ENCODE measurements at places on chromosomes 6 and 20.

DNA sequence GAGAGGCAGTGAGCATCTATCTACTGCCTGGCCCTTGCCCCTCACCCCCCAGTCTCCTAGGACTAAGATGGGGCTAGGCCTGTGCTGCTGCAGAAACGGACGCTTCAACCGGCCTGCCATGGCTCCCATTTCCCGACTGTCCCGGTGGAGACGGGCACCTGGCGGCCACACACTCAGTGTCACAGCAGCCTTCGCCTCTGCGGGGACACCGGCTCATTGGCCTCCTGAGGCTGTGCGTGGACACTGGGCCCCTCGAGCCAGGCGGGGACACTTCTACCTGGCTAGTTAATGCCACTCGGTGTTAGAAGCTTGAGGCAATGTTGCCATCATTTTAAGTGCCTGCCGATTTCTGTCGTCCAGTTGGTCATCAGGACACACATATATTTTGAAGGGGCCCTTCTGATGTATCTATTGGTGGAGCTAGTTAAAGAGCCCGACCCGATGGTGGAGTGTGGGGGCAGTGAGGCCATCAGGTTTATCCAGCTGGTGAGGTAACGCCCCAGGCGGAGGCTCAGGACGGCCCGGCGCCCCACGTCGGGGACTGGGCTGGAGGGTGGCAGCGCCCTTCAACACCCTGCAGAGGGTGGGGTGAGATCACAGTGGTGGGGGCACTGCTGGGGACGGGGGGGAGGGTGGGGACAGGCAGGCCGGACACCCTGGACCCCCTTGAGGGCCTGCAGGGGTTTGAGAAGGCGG, 58.9 kb upstream of the GATA5 start:
- DNase-seq = no peak

- no peak for DNase-seq
These were observed 20.3 kb upstream of the ATXN1 start for GRCh38 chr6:16781348-16782169.

DNA sequence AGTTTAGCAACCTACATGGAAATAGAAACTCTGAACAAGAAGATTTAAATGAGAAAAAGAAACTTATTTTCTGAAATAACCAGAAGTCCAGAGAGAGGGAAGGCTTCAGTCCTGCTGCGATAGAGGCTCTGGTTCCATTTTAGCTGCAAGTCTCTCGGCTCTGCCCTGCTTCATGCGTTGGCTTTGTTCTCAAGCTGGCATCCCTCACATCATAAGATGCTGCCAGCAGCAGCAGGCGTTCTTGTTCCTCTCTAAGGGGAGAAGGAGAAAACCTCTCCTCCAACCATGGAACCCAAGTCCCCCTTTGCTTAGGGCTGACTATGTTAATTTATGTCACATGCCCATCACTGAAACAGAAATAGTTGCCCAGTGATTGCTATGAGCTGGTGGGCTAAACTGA, 46.4 kb upstream of the PMEPA1 start:
- DNase-seq = peak; percentile 41

GRCh38 chr6:143569040-143569439, 57.5 kb upstream of the FUCA2 start:
- no peak for DNase-seq

GRCh38 chr6:129748901-129749748, 39.1 kb upstream of the ARHGAP18 start:
- no peak for DNase-seq

GRCh38 chr20:63628246-63628975, 1.5 kb upstream of the GMEB2 start:
- DNase-seq = no peak

DNA sequence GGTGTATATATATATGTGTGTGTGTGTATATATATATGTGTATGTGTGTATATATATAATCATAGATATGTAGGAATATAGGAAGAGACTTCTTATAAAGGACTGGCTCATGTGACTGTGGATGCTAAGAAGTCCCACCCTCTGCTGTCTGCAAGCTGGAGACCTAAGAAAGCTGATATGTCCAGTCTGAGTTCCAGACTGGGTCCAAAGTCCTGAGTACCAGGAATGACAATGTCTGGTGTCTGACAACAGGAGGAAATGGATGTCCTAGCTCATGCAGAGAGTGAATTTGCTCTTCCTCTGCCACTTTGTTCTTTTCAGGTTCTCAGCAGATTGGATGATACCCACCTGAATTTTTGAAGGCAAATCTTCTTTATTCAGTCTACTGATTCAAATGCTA, 7.1 kb downstream of the ALDH5A1 start:
- DNase-seq = no peak

GRCh38 chr6:26195924-26196845, 109.0 kb downstream of the HFE start:
- no peak for DNase-seq

- DNase-seq = no peak
These were observed 104.0 kb downstream of the VEGFA start for GRCh38 chr6:43873806-43874714.

DNA sequence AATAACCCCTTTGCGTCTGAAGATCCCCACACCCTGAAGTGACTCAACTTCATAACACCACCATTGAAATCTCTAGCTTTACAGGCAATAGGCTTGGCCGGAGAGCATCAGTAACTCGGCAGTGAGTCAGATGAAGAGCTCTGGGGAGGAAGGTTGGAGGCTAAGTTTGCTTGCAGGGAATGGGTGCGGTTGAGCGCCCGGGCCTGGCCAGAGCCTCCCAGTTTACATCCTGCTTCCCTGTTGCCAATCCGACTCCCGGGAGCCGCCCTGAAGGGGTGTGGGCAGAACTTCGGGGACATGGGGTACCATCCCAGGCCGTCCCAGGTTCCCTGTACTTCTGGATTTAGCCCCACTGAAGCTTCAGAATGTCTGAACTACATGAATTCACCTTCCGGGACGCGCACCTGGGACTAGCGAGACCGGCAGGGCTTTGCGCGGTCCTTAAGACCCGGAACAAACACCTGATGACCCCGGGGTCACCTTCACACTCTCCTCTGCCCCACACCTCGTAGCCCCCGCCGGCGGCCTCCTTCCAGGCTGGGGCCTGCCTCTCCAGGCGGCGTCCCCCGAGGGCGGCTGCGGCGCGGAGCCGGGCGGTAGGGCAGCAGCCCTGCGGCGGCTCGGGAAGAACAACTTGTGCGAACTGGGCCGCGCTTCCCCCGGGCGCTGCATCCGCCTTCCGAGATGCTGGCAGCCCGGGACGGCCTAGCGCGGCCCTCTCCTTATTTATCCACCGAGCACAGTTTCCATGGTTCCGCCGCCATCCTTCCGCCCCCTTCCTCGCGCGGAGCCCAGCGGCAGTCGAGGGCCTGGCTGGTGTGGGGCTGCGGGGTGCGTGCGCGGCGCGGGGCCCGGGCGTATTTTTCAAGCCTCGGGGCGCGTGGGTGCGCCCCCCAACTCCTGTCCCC, 56.6 kb upstream of the RREB1 start:
- DNase-seq = peak; percentile 91

DNA sequence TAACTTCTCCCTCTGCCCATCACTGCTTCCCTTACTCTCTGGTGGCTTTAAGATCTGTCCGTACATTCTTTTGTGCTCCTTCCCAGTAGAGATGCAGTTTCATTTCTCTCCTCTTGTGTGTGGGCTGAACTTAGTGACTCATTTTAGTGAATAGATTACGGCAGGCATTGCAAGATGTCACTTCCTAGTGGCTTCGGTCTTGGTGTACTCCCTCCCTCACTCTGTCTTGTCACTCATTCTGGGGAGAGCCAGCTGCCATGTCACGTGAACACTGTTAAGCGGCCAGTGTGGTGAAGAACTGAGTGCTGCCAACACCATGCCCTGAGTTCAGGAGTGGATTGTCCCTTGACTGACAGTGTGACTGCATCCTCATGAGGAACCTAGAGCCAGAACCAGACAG, 115.9 kb downstream of the OTOR start:
- no peak for DNase-seq

DNA sequence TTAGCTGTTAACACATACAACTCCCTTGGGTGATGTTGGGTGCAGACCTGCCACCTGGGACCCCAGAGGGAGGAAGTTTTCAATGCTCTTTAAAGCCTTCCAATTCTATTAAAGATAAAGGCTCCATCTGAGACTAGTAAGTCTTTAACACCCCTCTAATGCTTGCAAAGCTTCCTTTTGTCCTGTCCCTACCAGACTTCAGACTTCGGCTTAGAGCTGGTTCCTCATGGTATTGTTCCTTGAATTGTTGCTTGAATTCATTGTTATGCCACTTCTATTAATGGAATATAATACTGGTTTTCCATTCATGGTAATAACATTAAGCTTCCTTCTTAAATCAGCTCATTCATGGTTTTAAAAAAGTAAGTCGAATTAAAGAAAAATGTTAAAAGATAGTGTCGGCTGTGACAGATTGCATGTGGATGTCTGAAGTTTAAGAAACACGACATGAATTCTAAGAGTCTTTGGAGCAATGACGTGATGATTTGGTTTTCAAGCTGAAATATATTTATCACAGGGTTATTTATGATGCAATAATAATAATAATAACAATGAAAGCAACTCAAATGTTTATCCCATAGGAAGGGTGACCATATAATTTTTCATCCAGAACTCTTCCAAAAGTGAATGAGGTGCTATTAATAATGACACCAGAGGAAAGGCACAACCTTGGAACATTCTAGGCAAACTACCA, 21.8 kb downstream of the PDYN start:
- peak; percentile 5 for DNase-seq

DNA sequence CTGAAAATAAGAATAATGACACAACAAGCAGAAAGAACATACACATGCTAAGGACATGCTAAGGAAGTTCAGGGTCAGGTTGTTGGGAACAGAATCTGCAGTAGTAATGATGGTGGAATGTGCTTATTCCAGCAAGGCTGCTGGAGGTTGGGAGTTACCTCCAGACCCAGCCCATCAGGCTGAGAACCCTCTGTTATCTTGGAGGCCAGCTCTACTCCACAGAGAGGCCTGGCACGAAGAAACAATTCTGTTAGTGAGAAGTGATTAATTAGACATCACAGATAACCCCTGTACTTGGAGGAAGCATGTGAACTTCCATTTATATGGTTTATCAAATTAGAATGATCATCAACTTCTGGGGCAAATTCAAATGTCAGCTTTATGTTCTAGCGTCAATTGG, 22.1 kb upstream of the ARHGAP18 start:
- no peak for DNase-seq

GRCh38 chr6:129634411-129635230, 75.4 kb downstream of the ARHGAP18 start:
- no peak for DNase-seq

DNA sequence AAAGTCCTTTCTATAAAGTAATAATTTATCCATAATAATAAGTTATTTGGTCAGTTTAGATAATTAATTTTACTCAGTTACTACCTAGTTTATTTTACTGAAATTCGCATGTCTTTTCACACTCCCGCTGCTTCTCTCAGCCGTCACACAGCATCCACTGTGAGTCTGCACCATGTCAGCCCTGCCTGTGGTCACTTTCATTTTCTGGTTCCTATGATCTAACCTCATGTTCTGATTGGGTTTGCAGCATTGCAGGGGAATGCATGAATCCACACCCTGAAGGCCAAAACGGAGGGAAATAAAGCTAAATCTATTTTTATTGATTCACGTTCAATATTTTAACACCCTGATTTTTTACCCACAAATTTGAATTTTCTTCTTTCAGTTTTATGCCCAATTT, 47.4 kb downstream of the PDE10A start:
- DNase-seq = no peak

GRCh38 chr6:49328051-49328744, 134.9 kb downstream of the MMUT start:
- no peak for DNase-seq

- DNase-seq = no peak
These were observed 62.1 kb downstream of the FOXO3 start for GRCh38 chr6:108622641-108623298.

Data from mesenteric fat pad (tissue), 1 donor.